Frontal cortex (tissue), 4 donors: ENCODE measurements at places on chromosomes 1 and 21. TPM values are rescaled to one million over a fixed set of nuclear protein-coding genes. Genes with fewer than 3 reads are reported as not detected.

The UBQLN4 gene
- total RNA-seq = 28.5 TPM

The TSNAX gene
- total RNA-seq = 60.7 TPM

The FCGR2B gene
- total RNA-seq = 0.41 TPM

The LAMB3 gene
- total RNA-seq = 0.82 TPM

The PLA2G2D gene
- total RNA-seq = not detected

The KCNE2 gene
- under 0.01 TPM for total RNA-seq

The ZNF593OS gene
- total RNA-seq = not detected

The LGR6 gene
- 0.41 TPM for total RNA-seq

The ADAMTS5 gene
- 1.6 TPM for total RNA-seq

The ISG15 gene
- 11.0 TPM for total RNA-seq

The OR2L2 gene
- total RNA-seq = 0.41 TPM

The EIF2D gene
- total RNA-seq = 13.9 TPM

The TUT4 gene
- total RNA-seq = 130 TPM

The CFAP107 gene
- total RNA-seq = under 0.01 TPM

The GPR25 gene
- not detected for total RNA-seq

The S100A8 gene
- total RNA-seq = 7.3 TPM

The TDRD5 gene
- 2.9 TPM for total RNA-seq

The AADACL4 gene
- not detected for total RNA-seq

The KCND3 gene
- 10.6 TPM for total RNA-seq

The RAP1GAP gene
- 18.8 TPM for total RNA-seq

The OR2T11 gene
- total RNA-seq = not detected

The DNAJC28 gene
- total RNA-seq = 6.5 TPM

The OR2L3 gene
- 0.41 TPM for total RNA-seq

The HEYL gene
- 0.41 TPM for total RNA-seq

The FBLIM1 gene
- 14.3 TPM for total RNA-seq

The SPATA21 gene
- not detected for total RNA-seq

The OR2L5 gene
- total RNA-seq = 0.41 TPM

The IGSF9 gene
- 5.3 TPM for total RNA-seq

The TTC34 gene
- under 0.01 TPM for total RNA-seq
